SIG-M5 (cell line): ENCODE measurements at places on chromosomes 2 and 18.

GRCh38 chr2:163990101-163990500 is 254.3 kb upstream of the FIGN start:
- no peak for DNase-seq

GRCh38 chr18:27558388-27559155 is 373.5 kb upstream of the CHST9 start:
- no peak for DNase-seq

DNA sequence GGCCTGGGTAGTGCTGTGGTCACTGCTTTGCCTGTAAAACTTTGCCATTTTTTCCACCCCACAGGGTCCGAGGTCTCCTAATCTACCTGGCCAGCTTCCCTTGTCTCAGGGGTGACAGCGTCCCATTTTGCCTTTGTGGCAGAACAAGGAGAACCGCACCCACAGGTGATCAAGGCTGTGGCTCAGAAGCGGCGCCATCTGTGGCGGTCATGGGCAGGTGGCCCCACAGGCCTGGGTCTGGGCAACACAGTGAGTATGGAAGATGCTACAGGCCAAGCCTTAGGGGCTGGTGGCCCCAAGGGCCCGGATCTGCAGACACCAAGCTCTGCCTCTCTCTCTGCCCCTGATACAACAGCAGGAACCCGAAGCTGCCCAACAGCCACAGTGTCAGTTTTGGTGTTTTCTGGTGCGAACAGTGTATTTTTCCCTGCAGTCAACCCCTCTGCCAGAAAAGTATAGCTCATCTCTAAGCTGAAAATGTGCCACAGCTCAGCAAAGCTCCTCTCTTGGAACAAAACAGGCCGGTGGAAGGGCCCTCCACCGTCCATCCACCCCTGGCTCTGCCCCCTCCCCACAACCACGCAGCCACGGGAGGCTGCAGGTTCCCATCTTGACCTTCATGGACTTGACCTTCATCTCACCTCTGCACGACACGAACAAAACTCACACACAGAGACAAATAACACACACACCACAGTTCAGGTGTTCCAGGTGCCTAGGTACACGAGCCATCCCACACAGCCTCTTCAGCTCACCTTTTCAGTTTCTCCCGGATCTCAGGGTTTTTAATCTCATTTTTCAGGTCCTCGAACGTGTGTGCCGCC is 96.7 kb downstream of the PXDN start:
- DNase-seq, result no peak

DNA sequence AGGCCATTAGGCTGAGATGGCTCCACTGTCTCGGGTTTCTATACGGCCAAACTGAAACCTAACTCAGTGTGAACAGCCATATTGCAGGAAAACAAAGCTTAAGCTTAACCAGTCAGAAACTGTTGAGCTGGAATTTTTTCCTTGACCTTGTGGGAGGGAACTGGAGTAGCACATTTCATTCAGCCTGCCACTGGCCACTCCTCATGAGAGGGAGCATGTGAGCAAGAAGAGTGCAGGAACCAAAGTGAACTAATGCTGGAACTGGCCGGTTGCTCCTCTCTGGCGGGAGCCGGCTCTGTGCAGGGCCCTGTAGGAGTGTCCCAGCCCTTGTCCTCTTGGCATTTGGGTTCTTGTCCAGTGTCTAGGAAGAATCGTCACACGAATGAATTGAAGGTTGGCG is 5.9 kb upstream of the POLE4 start:
- no peak for DNase-seq

- no peak for DNase-seq
Measured at GRCh38 chr2:170512266-170512665, 202.9 kb upstream of the SP5 start.

DNA sequence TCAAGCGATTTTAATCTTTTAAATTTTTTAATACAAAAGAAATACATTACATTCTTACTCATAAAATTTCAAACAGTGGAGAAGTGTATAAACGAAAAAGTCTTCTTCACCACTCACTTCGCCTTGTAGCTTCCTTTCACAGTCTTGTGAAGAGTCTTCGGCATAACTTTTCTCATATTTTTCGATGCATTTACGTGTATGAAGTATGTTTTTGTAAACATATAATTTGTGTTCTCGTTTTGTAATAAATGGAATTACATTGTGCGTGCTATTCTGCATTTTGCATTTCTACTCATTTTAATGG is 1.1 kb downstream of the SP140L start:
- no peak for DNase-seq

DNA sequence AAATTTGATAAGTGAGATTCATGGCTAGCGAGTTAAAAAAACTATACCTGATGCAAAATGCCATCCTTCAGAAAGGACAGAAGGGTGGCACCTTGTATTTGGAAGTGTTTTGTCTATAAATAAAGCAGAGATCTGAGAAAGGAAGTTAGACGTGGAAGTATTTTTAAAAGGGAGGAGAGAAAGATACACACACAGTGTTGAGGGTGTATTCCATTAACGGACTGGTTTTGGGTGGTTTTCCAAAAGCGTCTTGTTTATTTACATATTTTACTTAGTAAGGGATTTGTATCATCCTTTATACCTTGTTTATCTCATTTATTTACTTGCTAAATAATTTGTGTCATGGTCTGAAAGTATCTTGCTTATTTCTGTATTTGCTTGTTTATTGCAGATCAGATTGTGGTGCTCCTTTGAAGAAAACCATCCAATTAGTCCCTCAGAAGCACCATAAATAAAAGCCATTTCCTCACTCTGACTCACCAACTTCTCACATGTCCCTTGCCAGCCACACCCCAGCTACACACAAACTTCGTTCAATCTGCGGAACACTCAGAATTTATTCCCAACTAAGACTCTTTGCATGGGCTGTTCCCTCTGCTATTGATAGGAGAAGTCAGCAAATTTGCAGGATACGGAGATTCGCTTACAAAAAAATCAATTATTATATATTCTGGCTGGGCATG is 90.8 kb downstream of the FAM124B start:
- no peak for DNase-seq

DNA sequence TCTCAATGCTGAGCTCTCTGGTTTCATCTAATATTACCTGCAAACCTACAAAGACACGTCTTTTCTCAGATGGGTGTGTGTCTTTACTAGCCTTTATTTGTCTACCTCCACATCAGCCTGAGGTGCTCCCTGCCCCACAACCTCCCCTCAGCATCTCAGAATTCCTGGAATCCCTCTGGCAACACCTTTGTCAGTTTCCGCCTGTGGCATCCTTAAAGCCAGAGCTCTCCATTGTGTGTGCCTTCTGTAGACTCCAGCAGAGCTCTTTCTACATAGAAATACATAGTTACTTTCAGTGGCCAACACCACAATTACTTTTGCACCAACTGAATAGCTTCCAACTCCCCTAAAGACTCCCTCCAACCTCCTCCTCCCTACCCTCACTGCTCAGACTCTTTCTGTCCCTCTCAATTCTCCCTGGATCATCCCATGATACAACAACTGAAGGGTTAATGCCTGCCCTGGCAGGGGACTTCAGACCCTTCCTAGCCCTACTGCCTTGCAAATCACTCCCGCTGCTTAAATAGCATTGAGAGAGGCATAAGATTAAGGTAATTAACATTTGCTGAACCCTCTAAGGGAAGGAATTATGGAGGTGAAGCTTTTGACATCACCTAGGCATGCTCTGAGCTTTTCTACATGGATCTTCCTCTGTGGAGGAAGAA is 39.6 kb upstream of the RMDN2 start:
- DNase-seq, result no peak

GRCh38 chr2:226979004-226979403 is 143.2 kb downstream of the RHBDD1 start:
- no peak for DNase-seq

GRCh38 chr2:8054070-8054469 is 627.8 kb upstream of the ID2 start:
- DNase-seq, result no peak

DNA sequence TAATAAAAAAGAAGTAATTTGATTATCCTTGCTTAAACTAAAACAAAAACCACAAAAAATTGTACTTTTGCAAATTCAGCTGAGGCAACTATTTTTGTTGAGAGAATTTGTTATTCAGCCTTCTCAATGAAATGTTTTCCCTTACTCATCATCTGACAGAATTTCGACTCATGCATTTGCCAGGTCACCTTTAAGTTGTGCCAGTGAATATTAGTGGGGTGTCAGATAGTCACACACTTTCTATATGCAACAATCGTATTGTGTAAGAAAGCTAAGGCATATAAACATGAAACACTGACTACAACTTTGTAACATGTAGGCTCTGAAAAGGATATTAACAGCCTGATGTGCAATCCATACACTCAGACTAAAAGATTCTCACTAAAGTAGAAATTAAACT is 1653.1 kb upstream of the SLC39A10 start:
- DNase-seq, result no peak

DNA sequence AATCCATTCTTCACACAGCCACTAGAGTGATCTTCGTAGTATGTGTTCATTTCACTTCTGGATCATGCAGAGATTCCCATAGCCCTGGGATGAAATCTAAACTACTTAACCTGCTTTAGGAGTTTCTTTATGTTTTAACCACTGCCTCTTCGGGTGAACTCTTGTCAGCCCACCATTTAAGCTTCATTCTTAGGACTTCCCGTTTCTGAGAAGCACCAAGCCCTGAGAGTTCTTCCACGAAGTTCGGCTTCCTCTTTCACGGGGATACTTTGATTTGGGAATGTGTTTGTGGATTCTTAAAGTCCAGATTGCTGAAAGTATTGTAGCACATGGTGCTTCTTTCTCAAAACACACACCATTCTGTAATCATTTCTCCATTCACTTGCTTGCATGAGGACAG is 205.0 kb downstream of the UBE2E3 start:
- DNase-seq, result no peak

DNA sequence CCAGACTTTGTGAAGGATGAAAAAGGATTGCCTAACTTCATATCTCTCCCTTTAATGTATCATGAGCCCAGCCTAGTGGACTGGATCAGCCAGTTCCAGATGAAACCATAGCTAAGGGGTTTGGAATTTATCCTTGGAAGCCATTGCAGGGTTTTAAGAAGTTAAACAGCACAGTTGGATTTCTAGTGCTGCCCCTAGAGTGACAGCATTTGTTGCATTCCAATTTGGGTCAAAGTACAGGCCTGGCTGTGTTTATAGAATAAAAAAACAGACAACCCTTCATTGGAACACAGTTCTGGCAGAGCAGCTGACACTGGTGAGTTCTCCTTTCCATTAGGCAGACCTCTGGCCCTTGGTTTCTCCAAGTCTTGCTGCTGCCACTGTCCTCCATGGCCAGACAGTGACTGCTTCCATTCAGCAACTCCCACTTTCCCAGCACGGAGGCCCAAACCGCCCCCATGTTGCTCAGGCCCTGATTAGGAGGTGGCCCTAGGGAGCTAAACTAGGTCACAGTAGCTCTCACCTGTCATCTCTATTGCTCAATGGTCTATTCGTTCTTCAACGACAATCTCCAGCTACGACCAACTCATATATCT is 8.0 kb downstream of the GPR39 start:
- no peak for DNase-seq

DNA sequence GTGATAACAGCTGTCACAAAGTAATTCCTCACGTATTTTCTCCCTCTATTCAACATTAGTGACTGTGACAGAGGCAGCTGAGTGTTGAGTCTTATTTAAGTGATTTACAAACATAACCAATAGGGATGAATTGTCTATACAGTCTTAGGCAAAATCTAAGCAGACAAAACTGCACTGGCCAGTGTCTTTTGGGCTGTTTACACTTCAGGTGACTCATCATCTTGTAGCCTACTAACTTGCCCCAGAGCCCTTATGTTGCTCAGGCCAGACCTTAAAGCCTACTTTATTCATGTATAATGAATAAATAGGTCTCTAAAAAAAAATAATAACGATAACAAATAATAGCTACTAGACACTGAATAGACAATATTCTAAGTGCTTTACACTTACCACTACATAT is 17.2 kb downstream of the THOC1 start:
- no peak for DNase-seq

GRCh38 chr2:153667475-153667874 is 188.9 kb upstream of the RPRM start:
- DNase-seq, result no peak

DNA sequence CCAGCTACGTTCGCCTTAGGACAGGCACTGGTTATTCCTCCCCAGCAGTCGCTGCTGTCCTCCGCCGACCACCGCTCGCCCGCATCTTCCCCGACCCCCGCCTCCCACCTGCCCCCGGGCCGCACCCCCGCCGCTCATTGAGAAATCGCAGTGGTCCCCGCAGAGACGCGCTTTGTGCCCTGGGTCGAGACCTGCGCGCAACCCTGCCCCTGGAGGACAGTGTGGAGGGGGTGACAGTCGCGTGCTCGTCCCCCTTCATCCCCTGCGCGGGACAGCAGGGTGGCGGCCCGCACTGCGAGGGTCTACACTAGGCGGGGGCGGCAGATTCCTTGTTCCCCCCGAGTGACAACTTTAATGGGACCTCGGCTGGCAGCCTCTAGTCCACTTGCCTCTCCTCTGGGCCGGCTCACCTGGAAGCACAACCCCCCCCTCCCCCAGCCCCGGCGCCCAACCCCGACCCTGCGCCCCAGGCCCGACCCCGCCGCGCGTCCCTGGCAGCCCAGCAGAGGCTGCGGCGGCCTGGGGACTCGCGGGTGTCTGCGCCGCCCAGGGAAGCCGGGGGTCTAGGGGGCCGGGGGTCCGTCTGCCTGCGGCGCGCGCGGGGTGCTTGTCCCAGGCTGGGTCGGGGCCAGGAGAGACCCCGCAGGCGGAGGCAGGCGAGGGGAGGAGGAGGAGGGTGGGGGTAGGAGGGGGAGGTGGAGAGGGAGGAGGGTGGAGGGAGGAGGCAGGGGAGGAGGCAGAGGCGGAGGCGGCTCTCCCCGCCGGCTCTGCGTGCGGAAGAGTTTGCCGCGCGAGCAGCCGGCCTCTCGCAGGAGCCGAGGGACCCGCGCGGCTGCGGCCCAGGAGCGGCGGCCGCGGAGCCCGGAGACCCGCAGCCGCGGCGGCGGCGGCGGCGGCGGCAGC is at the start of gene NPAS2:
Gene NPAS2 (plus strand): TSS at position 770 of the 903 bp plus-strand sequence. CDS start 84,616 bp downstream, outside the sequence.
- DNase-seq, result no peak

DNA sequence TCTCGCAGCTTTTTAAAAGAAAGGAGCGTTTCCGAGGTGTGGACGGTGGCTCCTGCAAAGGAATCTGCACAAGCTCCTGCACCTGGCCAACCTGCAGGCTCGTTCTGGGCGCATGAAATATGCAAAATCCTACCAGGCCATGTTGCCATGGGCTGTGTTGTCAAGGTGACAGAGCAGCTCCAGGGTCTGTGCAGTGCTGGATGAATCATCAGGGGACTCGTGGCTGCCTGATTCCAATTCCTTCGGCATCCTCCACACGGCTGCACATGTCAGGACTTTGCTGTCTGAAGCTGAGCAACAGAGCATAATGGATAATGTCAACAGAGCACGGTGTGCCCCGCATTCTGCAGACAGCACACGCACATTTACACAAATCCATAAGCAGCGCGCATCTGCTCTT is 120.5 kb downstream of the EIPR1 start:
- DNase-seq, result no peak
